ENCODE measurements at places on chromosomes 11 and 22.

DNA sequence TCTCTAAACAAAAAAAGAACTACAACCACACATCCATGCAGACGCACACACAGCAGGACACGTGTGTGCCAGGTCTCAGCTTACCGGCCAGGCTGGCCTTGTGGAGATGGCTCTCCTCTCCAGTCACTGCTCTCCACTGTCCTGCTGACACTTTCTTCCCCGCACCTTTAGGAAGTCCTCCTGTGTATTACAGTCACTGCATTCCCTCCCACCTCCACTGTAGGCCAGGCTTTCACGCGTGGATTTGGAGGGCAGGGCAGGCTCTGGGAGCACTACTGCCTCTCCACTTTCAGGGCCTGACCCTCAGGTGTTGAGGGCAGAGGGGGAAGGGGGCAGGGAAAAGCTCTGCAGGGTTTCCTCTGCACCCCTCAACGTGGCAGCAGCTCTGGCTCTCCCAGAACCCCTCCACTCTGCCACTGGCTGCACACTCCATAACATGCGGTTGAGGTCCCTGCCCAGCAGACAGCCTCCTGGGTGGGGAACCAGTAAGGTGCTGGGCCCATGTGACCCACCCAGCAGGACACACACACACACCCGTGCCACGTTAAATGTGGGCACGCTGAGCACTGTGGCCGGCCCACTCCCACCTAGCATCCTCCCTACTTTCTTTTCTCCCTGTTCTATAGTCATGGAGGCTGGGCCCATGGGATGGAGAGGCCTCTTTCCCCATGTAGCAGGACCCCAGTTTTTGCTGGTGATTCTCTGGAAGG is 107.0 kb upstream of the PITPNB start:
- no peak for DNase-seq

GRCh38 chr11:70315716-70316115 is 45.2 kb downstream of the PPFIA1 start:
- DNase-seq, result no peak

DNA sequence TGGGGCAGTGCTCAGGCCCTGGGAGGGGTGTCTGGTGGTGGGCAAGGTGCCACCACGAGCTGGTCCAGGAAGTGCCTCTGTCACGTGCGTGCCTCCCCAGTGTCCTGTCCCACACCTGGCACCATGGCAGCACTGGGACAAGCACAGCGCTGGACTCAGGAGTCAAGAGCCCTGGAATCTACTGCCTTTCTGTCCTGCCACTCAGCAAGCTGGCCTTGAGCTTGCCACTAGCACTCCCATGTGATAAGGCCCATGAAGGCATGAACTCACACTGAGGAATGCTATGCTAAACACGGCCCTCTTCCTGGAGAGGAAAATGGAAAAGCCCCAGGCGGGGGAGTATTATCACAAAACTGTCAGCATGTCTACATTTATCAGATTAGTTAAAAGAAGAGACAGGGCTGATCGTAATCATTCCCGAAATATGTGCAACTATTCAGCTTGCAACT is 50.7 kb upstream of the SLC35C1 start:
- DNase-seq, result no peak

GRCh38 chr11:126991596-126991995 is 9.0 kb downstream of the KIRREL3 start:
- no peak for DNase-seq

GRCh38 chr11:71357414-71357813 is 90.8 kb downstream of the DHCR7 start:
- DNase-seq, result no peak

DNA sequence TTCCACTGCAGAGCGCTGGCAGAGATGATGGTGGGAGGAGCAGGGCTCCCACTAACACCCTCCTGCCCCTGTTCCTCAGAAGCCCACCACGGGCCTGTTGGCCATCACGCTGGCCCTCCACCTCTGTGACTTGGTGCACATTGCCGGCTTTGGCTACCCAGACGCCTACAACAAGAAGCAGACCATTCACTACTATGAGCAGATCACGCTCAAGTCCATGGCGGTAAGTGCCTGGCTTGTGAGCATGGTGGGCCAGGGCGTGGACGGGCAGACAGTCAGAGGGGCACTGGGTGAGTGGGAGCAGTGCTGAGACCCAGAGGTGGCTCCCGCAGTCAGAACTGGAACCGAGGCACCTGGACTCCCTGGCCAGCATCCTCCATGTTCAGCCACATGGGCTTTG is 57.9 kb downstream of the ST3GAL4 start:
- no peak for DNase-seq

DNA sequence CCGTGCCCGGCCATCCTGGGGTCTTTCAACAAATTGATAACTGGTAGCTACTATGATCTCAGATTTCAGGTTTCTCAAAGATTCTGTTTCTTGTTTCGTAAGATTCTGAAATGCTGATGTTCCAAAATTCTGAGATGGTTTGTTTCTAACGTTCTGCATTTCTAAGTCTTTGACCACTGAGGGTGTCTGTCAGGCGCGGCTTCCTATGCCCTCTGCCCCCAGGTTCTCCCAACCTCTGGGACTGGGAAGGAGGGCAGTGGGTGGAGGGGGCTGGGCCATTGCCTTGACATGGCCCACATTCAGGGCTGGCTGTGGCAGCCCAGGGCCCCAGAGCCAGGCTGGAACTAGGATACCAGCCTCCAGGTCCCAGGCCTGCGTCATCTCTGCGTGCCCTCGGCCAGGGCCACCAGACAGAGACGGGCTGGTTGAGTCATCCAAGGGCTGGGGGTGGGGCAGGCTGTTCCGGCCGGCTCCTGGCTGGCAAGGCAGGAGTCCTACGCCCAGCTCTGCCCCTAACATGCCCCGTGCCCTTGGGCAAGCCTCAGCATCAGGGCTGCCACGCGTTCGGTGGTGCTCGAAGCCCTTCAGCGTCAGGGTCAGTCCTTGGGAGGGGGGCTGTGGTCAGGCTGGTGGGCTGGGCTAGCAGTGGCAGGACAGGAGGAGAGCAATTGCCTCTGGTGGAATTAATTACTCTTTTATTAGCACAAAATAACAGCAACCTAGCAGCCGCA is 5.2 kb downstream of the TMEM134 start:
- no peak for DNase-seq

DNA sequence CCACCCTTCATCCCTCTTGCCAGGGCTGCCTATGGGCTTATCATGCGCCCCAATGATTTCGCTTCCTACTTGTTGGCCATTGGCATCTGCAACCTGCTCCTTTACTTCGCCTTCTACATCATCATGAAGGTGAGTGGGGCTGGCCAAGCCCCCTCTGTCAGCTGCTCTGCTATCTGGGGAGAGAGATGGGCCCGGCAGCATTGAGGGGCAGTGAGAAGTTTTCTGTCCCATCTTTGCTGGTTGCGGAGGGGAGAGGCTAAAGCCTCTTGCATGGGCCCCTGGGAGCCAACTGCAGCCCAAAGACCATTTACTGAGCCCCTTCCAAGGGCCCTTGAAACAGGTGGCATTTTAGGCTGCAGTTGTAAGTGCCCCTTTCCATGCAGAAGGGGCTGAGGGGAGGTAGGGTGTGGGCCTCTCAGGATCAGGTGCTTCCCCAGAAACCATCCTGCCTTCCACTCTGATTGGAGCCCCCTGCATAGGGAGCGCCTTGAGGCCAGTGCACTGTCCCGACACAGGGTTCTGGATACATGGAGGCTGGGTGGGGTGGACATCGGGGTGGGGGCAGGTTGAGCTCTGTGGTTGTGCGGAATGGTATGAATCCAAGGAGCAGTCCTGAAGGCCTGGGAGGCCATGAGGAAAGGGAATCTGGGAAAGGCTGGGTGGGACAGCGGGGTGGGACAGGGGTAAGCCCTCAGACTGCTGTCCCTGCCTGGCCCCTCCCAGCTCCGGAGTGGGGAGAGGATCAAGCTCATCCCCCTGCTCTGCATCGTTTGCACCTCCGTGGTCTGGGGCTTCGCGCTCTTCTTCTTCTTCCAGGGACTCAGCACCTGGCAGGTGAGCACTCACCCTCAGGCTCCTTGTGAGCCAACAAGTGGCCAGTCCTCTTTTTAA is 5.8 kb upstream of the TAGLN start:
- DNase-seq, result no peak

- DNase-seq, result no peak
Measured at GRCh38 chr22:37112084-37112728, 2.7 kb upstream of the TMPRSS6 start.
